ENCODE measurements at places on chromosomes 13 and 19.

DNA sequence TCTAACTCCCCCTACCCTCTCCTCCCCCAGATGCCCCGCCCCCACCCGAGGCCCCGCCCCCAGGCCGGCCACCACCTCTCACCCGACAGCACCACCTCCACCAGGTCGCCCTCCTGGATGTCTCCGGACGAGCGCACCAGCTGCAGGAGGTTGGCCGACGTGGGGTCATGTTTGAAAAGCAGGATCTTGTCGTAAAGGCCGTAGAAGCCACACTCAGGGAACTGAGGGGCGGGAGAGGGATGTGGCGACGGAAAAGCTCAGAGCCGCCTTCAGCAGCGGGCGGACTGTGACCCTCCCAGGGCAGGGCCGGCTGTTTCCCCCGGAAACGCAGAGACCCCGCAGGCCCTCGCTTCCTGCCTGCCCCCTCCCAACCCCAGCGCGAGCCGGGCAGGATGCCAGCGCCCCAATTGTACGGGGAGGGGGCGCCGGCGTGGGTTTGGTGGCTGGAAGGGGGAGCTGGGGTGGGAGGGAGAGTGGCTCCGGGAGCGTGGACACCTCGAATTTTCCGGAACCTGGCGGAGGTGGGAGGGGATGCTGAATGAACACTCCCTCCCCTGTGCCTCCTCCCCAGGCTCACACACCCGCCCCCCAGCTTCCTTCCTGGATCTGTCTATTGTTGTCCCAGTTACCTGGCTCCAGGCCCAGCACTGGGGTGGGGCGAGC lies 3.0 kb downstream of the PRKD2 start:
- DNase-seq = no peak

DNA sequence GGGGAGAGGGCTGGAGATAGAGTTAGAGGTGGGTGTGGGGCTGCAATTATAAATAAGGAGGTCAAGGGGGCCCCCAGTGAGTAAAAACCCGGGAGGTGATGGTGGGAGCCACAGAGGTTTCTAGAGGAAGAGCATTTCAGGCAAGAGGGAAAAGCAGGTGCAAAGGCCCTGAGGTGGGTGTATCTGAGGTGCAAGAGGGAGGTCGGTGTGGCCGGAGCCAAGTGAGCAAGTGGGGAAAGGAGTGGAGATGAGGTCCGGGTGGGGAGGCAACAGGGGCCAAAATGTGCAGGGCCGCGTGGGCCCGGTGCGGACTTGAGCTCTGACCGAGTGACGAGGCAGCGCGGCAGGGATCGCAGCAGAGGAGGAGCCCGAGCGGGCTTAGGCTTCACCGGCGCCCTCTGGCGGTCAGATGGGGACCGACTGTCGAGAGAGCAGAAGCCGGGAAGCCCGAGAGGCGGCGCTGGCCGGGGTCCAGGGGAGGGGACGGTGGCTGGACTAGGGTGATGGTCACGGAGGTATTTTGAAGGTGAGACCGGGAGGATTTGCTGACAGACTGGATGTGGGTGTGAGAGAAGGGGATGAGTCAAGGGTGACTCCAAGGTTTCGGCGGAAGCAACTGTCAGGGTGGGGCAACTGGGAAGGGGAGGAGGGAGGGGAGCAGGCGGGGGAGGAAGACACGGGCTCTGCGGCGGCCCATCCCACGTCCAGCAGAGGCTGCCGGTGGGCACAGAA lies 17.7 kb upstream of the SPACA4 start:
- DNase-seq = peak; percentile 100

DNA sequence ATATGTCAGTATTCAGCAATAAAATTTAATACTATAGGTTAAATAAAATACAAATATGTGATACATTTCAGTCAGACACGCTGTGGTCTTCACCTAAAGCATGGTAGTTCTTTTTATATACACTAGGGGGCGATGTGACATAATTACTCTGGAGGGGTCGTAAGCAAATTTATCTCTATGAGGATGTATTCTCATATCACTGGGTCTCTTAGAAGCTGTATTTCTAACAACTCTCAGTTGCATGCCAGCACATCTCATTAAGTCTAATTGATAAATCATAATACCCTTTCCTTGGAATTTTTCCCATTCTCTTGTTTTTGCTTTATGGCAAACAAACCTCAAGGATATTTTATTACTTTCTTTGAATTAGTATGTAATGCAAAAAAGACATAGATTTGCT lies 3.9 kb upstream of the PCDH17 start:
- DNase-seq = peak; percentile 49

GRCh38 chr13:23599083-23599925 lies 29.1 kb downstream of the TNFRSF19 start:
- DNase-seq = no peak

- no peak for DNase-seq
Observed at GRCh38 chr13:84050536-84050935, 168.3 kb upstream of the SLITRK1 start.

DNA sequence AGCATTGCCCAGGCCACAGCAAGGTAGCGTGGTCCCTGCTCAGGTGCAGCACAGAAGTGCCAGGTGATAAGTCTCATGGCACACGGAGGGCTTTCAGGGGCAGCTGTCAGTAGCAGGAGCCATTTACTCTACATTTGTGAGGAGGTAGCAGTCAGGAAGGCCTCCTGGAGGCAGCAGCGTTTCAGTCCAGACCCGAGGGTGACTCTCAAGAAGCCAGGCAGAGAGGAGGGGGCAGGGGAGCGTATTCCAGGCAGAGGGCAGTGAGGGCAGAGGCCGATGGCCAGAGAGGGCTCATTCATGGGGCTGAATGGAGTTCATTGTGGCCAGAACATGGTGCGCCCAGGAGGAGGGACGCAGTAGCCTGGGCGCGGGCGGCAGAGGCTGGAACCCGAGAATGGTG lies 8.9 kb downstream of the PIAS4 start:
- DNase-seq = no peak

GRCh38 chr13:34409496-34410182 lies 532.4 kb upstream of the NBEA start:
- no peak for DNase-seq

DNA sequence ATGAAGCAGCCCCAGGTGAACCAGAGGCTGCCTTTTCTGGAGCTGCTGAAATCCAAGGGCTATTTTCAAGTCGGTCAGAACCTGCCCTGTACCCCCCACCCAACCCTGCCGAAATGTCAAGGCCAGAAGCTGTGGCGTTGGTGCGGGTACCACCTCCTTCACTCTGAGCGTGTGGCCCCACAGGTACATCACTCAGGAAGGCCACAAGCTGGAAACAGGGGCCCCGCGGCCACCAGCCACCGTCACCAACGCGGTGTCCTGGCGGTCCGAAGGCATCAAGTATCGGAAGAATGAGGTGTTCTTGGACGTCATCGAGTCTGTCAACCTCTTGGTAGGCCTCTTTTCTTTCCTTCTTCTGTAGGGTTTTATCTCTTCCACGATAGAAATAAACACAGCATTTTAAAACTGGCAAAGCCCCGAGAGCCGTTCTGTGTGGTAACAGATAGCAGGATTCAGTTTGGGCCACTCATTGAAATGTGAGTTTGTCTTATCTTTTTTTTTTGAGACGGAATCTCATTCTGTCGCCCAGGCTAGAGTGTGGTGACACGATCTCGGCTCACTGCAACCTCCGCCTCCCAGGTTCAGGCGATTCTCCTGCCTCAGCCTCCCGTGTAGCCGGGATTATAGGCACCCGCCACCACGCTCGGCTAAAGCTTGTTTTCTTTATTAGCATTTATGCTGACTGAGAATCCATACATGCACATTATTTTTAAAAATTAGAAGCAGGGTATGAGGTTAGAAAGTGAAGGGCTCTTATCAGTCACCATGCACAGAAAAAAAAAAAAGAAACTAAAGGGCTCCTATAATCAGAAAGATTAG lies 11.3 kb downstream of the AP1M1 start:
- no peak for DNase-seq

- no peak for DNase-seq
Observed at GRCh38 chr13:78410164-78410563, 193.2 kb downstream of the POU4F1 start.

- DNase-seq = no peak
Observed at GRCh38 chr13:54945973-54946372, 1917.4 kb downstream of the OLFM4 start.

DNA sequence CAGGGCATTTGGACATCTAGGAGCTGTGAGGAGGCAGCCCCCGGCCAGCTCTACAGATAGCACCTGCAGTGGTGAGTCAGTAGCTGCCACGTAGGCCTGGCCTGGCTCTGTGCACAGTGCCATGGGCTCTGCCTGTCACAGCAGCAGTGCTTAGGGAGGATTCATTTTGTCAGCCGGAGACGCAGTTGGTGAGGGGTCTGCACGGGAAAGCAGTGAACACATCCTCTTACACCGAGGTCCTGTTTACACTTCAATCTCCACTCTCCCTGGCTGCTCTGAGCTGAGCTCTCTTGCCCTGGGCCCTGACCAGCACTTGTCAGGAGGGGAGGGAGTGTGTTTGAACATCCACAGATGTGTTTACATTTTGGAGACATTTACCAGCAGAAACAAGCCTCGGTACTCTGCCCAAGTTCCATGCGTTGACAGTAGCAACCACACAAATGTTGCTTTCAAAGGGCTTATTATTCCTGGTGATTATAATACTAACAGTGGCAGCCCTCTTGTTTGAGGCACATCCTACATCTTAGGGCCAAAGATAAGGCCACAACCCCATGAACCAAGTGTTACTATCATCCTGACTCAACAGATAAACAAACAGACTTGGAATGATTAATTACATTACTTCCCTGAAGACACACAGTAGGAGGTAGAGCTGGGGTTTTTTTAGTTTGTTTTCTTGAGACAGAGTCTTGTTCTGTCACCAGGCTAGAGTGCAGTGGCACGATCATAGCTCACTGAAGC lies 148.9 kb downstream of the USP12 start:
- DNase-seq = no peak

DNA sequence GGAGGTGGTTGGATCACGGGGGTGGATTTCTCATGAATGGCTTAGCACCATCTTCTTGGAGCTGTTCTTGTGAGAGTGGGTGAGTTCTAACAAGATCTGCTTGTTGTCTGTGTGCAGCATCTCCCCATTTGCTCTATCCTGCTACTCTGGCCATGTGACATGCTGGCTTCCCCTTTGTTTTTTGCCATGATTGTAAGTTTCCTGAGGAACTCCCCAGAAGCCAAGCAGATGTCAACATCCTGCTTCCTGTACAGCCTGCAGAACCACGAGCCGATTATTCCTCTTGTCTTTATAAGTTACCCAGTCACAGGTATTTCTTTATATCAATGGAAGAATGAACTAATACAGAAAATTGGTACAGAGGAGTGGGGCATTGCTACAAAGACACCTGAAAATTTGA lies 2.3 kb upstream of the SIGLEC12 start:
- DNase-seq = peak; percentile 40

DNA sequence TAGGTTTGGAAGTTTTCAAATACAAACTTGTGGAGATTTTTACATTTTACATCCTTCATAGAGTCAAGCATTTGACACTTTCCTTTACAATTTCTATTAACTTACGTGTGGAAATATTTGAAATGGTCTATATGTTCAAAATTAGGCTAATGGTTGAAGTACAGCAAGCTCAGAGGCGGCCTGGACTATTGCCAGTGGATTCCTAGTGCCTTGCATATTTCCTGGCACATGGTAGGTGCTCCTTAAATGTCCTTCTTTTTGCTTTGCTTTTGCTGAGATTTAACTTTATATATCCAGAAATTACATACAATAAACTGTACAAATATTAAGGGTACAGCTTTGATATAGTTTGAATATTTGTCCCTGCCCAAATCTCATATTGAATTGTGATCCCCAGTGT lies 93.9 kb downstream of the UBL3 start:
- DNase-seq = no peak

- no peak for DNase-seq
Observed at GRCh38 chr19:18264137-18264854, 10.0 kb downstream of the IQCN start.

GRCh38 chr19:15428956-15429824 lies 10.4 kb upstream of the AKAP8L start:
- DNase-seq = no peak

DNA sequence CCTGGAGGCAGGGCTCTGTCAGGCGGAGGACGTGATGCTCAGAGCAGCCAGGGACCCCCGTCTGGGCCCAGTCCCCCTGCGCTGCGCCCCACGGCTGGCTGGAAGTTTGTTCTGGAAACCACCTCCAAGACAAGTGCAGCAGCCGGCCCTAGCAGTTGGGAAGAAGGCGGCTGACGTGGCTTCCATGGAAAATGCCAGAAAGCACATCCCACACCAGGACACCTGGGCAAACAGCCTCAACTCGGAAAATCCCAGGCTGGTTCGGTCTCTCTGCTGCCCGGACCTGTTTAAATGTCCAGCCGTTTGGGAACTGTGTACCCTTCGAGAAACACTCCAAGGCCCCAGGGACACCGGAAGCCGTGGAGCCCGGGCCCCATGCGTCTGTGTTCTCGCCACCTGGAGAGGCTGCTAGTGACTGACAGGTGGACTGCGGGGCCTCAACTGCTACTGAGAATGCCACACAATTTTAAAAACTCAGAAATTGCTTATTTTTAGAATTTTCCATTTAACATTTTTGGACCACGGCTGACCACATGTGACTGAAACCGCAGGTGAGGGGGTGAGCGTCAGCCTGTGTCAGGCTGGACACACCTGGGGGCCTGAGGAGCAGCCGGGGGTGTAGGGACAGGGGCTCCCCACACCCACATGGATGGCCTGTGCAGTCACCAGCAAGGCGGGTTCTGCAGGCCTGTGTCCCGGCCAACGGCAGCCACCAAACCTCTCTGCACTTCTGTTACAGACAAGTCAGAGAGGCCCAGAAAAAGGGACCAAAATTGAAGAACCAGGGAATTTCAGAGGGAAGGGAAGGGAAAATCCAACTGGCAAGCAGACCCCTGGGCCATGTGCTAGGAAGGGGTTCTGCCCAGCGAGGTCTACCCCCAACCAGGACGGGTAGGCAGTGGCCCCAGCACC lies 31.7 kb downstream of the RASA3 start:
- no peak for DNase-seq

GRCh38 chr13:46908501-46908900 lies 11.6 kb upstream of the HTR2A start:
- DNase-seq = no peak

DNA sequence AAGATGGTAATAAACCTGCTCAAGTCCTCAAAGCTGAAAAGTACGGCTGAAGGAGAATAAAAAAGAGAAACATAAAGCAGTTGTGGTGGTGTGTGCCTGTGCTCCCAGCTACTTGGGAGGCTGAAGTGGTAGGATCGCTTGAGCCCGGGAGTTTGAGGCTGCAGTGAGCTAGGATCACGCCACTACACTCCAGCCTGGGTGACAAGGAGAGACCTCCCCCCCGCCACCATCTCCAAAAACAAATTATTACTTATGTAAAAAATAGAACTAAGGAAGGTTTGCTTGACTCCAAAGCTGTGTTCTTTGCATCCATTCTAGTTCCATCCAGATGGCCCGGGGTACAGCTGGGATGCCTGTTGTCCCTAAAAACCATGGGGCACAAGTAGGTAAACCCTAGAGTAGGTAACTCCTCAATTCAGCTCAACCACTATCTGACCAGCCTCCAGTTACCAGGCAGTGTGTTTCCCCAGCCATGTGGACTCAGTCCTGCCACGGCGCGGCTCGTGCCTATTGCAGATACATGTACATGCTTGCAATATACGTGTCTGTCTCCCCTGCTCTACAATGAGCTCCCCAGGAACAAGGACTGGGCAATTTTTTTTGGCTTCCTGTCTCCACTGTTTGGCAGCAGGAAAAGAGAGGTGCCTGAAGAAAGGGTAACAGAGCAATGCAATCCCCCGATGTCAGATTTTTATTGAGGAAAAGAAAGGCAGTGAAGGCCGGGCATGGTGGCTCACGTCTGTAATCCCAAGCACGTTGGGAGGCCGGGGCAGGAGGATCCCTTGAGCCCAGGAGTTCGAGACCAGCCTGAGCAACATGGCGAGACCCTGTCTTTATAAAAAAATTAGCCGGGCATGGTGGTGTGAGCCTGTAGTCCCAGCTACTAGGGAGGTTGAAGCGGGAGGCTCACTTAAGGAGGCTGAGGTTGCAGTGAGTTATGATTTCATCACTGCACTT lies 101.3 kb downstream of the GNG7 start:
- DNase-seq = no peak
